ENCODE measurements at places on chromosomes 16 and 17.

- DNase-seq: no peak
Measured at GRCh38 chr17:43545383-43545632, 832 bp downstream of the ETV4 start.

DNA sequence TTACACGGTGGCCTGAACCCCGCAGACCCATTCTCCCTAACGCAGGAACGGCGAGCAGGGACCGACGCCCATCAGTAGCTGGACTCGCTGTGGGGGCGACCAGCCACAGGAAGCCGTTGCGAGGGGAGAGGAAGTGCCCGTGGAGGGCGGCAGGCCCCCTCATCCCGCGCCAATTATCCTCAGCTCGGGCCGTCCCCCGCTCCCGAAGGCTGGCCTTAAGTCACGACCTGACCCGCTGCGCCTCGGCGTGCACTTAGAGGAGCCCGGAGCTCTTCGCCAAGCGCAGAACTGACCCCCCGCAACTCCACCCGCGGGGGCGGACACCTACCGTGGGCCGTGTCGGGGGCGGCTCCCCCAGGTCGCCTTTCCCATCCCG lies 401 bp downstream of the ARL16 start:
- DNase-seq: no peak

DNA sequence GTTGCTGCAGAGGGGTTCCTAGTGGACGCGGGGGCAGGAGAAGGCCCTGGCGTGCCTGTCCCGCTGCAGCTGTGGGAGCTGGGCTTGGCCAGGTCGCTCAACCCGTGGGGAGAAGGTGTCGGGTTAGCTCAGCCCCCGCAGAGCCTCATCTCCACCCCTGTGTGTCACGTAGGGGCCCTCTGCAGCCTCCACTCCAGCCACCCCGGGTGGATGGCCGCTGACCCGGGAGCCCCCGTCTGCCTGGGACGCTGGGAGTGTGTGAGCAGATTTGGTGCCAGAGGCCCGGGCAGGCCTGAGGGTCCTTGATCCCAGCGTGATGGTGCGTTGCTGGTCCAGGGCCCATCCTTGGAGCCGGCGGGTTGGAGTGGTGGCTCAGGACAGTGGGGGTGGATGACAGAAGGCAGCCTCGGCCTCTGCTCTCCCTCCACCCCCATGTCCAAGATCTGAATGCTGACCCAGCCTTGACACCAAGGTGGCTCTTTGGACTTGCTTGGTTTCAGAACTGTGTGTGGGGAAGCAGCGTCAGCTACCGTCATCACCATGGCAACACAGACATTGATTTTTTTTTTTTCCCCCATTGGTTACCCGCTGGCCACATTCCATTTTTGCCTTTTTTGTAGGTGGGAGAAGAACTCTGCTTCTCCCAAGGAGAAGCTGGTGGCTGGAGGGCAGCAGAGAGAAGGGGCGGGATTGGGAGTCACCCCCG lies 35.7 kb downstream of the BAIAP2 start:
- no peak for DNase-seq

GRCh38 chr17:77011173-77012011 lies 129.4 kb upstream of the SEC14L1 start:
- DNase-seq: no peak

- no peak for DNase-seq
Measured at GRCh38 chr16:69706256-69706974, 19.9 kb downstream of the NQO1 start.

- DNase-seq: no peak
Measured at GRCh38 chr17:38871247-38872015, 1.6 kb downstream of the LASP1 start.

DNA sequence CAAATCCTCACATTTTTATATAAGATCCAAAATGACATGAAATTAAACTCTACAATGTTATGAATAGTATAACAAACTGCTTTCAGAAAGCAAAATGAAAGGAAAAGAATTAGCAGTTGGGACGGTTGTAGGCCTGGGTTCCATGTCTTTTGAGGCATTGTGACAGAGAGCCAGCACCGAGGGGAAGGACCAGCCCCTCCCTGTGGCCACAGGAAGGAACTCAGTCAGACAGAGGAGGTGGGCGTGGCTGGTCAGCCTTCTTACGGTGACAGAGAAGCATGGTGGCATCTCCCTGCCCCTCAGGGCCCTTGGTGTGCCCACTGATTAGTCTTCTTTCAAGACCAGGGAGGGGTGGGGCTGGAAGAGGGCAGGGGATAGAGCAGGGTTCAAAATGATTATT lies 5.7 kb downstream of the ZNF319 start:
- DNase-seq: no peak

- DNase-seq: no peak
Measured at GRCh38 chr17:43378766-43379165, 20.0 kb upstream of the ARL4D start.

GRCh38 chr17:55726440-55726839 lies 3.8 kb upstream of the TMEM100 start:
- DNase-seq: no peak

- DNase-seq: no peak
Measured at GRCh38 chr16:84836234-84836647, 16.5 kb downstream of the CRISPLD2 start.

- DNase-seq: no peak
Measured at GRCh38 chr17:63023049-63023448, 57.0 kb downstream of the TANC2 start.

DNA sequence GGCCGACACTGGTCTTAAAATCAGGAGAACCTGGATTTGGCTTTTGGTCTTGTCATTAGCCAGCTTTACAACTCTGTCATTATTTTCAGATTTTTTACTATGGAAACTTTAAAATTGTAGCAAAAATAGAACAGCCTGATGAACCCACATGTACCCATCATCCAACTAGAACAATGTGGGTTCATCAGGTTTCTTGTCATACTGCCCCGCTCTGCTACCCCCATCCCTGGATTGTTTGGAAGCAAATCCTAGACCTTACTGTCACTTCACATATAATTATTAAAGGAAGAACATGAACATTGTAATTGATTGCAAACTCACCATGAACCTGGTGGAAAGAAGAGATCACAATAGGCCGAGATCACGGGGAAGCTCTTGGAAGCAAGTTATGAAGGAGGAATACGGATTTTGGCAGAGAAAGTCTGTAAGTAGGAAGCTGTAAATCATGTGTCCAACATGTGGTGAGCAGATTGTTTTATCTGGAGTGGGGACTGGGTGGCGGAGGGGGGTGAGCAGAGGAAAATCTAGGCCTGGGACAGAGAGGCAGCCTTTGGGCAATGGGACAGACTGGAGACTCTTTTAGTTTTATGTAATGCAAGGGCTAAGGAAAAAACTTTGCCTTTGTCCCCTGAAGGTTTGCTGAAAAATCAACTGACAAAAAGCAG lies 67.0 kb downstream of the PITPNC1 start:
- DNase-seq: no peak

DNA sequence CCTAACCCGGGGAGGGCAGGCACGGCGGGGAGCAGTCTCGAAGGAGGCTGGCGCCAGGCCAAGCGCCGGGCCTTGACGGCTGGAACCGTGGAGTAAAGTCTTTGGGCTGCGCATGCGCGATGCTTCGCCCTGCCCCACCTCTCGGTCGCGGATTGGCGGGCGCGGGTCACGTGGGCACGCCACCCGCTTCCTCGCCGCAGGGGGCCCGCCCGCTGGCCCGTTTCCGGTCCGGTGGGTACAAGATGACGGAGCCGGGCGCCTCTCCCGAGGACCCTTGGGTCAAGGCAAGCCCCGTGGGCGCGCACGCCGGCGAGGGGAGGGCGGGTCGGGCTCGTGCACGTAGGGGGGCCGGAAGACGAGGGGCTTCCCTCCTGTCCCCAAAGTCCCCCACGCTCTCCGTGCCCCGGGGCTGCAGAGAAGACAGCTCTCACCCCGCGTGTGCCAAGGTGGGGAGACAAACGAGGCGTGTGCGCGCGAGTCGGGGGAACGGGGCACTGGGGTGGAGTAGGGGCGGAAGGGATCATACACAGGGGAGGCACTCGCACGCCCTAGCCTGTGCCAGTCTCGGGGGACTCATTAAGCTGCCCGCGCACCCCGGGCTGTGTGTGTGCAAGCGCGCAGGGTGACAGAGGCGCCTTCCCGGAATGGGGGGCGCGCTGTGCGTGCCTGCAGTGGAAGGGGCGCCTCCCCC lies at the start of gene MLX:
Gene MLX, plus strand, starts transcription at position 218 of the 691 bp plus-strand sequence. Its CDS starts 25 bp downstream, at position 243.
- no peak for DNase-seq

DNA sequence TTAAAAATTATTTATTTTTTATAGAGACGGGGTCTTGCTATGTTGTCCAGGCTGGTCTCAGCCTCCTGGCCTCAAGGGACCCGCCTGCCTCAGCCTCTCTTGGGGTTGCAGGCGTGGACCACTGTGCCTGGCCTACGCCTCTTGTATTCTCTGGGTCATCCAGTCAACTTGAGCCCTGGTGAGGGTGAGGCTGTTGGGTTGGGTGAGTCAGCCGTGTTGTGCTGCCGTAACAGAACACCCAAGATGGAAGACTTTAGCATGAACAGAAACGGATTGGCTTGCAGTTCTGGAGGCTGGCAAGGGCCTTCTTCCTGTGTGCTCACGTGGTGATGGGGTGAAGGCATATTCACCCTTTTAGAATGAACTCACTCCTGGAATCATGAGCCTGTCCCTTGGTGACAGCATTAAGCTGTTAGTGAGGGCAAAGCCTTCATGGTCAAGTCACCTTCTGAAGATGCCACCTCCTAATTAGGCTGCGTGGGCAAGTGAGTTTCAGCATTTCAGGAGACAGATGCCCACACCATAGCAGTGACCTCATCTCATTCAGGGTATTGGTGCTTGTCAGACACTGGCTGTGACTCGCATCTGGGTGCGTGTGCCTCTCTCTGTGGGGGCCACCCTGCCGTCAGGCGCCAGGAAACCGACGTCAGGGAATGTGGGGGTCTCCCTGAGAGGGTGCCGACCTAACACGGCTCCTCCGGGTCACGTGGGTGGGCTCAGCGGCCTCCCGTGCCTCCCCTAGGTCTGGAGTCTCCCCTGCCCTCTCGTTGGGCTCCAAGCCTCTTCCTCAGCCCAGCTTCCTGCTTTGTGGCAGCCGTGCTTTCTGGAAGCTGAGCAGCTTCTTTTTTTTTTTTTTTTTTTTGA lies 49.8 kb downstream of the WDR45B start:
- DNase-seq: no peak

GRCh38 chr16:85554889-85555718 lies 58.0 kb upstream of the GSE1 start:
- DNase-seq: no peak

DNA sequence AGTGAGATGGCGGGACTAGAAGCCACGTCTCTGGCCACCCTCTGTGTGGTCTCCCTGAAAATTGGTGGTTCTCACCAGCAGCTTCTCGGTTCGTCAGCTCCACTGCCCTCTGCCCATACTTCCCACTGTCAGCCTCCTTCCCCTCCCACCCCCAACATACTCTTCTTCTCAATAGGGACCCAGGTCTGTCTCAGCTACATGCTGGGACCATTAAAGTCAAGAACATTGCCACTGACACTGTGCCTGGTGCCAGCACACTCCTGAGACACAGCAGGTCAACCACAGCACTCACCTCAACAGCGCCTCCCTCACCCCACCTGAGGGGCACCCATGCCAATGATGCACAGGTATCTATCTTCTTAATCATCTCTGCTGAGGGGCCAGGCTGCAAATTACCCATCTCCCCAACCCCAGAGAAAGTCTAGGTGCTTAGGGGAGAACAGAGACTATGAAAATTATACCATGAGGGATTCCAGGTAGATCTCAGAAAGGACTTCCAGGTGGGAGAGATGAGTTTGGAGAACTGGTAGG lies 1.3 kb downstream of the PLXDC1 start:
- no peak for DNase-seq

DNA sequence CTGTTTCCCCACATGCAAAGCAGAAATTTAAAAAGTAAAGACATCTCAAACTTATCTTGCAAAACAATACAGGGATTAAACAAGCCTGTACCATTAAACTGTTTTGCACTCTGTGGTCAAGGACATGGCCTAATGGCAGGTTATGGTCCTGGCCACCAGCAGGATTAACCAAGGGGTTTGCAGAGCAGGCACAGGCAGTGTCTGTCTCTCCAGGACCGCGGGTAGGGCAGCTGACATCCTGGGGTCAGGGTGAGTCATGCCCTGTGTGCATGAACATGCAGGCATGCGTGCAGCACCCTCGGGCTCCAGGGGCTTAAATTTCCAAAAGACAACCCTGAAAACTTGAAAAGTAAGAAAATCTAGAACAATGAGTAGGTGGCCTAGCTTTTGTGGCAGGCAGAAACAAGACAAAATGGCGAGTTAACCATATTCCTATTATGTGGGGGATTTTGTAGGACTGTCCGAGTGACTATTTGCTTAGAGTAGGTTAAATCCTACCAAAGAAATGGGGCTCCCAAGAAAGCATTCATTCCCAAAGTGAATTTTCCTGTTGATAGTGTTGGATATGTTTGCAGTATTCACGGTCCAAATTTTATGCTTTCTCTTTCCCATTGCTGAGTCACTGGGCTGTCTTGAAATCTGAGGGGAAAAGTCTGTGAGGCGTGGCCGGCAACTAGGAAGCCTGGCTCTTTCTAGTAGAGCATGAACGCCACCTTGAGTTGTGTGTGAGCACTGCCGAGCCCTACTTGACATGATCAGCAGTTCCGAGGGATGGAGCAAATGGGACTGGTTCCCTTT lies 158.4 kb upstream of the FAM20A start:
- peak; percentile 62 for DNase-seq

- DNase-seq: no peak
Measured at GRCh38 chr16:79469999-79470398, 130.5 kb downstream of the MAF start.

- DNase-seq: no peak
Measured at GRCh38 chr17:5544115-5544514, 40.2 kb downstream of the NLRP1 start.

DNA sequence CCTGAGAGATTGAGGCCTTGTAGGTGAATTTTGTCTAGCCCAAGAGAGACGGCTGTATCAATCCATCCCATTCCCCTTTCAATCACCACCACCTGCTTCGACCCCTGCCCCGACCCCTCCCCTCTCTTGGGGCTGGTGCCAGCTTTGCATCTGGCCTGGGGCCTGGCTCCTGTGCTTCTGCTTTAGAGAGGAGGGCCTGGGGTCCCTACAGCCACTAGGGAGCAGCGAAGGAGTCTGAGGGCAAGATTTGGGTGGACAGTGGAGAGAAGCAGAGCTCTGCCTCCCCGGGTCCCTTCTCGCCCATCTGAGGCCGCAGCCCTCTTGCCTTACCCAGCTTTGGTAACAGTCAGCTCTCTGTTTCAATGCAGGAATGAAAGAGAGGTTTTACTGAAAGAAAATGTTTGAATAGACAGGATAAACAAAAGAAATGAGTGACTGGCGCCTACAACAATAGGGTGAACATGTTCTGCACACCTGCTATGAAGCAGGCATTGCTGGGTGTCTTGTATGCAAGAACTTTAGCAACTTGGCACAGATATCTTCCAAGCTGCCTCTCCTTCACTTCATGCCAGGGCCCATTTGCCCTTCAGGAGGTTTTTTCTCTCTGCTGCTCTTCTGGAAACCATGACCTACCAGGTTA lies 57.4 kb downstream of the SLC47A1 start:
- no peak for DNase-seq

DNA sequence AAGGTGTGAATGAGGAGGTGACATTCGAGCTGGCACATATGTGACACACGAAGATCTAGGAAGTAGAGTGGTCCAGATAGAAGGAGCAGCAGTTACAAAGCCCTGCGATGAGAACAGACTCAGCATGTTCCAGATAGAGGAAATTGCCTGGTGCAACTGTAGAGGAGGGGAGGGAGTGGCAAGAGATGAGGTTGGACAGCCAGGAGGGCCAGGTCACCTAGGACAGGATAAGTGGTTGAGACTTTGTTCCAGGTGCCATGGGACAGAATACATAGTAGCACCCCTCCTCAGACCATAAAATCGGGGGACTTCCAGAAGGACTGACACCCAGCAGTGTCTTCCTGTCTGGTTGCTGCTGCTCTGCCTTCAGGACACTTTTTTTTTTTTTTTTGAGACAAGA lies 11.0 kb upstream of the CENPT start:
- no peak for DNase-seq
